ENCODE measurements at places on chromosomes 7 and 10.

GRCh38 chr7:135291809-135292253 is 58.2 kb downstream of the STRA8 start:
- DNase-seq, result no peak

- DNase-seq, result no peak
Measured at GRCh38 chr7:51046103-51046466, 263.4 kb upstream of the GRB10 start.

GRCh38 chr7:157688533-157689268 is 351.9 kb downstream of the DNAJB6 start:
- no peak for DNase-seq

DNA sequence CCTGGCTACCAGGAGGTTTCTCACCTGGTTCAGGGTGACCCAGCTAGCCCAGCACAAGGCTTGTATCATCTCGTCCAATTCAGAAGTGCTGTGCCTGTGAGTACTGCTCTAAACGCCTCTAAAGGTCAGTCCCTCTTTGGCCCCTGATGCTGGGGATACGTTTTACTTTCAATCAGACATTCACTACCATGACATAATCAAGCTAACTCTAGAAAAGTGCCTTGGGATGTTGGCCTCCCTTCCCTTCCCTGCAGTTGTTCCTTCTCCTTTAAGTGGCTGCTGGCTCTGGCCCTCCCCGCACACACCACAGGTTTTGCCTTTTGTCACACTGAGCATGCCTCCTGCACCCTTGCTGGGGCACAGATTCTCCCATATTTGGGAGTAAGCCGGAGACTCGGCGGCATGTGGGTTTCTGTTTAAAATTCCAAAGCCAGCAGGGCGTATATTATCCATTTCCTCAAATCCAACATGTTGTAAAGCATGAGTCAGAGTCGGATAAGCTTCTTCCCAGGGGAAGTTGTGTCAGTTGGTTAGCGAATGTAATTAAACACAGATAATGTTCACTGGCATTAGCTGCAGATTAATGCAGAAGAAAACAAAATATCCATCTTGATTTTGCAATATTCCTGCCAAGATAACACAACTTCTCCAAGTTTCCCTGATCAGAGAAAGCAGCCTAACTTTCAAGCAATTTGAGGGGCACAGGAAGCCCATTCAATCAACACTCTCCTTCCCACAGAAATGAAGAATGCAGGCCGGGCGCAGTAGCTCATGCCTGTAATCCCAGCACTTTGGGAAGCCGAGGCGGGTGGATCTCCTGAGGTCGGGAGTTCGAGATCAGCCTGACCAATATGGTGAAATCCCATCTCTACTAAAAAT is 31.8 kb upstream of the VCL start:
- no peak for DNase-seq

- DNase-seq, result peak; percentile 94
Measured at GRCh38 chr7:25636871-25637283, 408.6 kb upstream of the NPVF start.

GRCh38 chr10:1591742-1592141 is 145.6 kb downstream of the ADARB2 start:
- no peak for DNase-seq

DNA sequence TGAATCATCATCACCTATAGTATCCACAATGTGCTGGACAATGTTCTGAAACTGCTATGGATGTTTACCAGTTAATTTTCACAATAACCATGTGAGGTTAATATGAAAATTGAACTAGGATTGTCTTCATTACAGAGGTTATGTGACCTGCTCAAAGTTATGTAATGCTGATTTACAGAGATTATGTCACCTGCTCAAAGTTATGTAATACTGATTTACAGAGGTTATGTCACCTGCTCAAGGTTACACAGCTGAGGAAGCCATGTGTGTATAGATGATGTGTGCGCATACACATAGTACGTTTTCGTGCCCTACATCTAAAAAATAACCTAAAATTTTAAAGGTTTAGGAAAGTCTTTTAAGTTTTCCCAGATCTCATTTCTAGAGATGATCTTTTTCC is 298.0 kb downstream of the CDK14 start:
- DNase-seq, result no peak

GRCh38 chr10:67665491-67665890 is 30.5 kb downstream of the CTNNA3 start:
- no peak for DNase-seq

DNA sequence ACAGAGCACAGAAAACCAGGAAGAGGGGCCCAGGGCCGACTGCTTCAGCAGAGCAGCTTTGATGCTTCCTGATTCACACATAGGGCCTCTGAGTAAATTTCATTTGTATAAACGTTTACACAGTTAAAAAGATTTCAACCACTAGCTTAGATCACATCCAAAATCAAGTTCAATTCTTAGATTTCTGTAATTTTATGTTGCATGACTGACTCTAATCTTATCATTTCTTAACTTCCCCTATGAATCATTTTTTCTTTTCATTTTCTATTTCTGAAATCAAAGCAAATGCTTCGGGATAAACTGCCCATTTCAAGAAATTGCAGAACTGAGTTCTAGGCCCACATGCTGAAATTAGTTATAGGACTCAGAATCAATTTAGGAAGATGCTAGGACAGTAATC is 224.7 kb downstream of the INHBA start:
- DNase-seq, result no peak

DNA sequence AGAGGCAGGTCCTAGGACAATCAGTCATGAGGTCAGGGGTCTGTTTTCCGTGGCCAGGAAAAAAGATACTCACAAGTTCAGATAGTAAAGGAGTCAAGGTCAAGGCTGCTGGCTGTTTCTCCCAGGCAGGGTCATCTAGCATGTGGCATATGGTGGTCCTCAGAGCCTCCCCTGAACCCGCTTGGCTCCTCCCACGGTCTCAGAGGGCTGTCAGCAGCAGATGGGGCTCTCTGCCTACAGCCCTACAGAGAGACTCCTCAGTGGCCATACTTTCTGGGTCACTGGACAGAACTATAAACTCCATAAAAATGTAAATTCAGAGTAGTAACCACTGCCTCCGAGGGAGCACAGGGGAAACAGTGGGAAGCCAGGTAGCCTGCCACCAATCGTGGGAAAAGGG is 11.3 kb upstream of the DRGX start:
- no peak for DNase-seq

DNA sequence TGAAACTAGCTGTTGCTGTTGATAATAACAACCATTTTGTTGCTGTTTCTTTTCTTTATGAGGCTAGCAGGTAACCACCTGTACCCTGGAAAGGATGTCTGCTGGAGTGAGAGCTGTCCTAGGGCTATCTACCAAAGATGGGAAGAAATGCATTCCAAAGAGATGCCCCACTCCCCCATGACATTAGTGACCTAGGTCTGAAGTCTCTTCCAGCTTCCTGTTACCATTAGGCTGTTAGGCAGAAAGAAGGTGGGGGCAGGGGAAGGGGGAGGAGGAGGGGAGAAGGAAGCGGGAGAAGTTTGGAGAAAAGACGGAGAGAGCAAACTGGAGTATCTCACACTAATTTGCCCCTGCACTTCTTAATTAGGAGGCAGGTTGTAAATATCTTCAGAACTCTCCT is 118.5 kb downstream of the ABLIM1 start:
- DNase-seq, result no peak

GRCh38 chr10:25492040-25492439 is 317.2 kb downstream of the GPR158 start:
- DNase-seq, result no peak

DNA sequence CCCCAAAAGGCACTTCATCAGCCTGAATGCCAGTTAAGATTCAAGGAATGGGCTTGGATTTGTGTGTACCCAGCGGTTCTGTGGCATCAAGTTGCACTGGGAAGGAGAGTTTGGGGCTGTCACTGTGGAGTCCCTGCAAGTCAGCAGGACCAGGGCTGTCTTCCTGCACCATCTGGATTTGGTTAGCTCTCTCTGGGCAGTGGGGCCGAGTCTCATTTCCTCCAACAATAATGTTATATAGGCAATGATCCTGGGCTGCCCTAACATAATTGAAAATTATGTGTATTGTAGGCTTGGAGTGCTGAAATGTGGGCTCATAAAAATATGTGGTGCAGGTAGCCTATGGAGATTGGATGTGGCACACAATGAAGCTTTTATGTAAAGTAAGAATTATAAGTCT is 87.2 kb downstream of the TCF7L2 start:
- DNase-seq, result no peak

DNA sequence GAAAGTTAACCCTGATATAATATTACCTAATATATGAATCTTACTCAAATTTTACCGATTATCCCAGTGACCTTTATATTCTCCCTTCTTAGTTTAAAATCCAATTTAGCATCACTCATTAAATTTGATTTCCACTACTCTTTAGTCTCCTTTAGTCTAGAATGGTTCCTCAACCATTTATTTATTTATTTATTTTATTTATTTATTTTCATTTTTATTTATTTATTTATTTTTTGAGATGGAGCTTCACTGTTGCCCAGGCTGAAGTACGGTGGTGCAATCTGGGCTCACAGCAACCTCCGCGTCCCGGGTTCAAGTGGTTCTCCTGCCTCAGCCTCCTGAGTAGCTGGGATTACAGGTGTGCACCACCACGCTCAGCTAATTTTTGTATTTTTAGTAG is 92.8 kb downstream of the LCOR start:
- no peak for DNase-seq

DNA sequence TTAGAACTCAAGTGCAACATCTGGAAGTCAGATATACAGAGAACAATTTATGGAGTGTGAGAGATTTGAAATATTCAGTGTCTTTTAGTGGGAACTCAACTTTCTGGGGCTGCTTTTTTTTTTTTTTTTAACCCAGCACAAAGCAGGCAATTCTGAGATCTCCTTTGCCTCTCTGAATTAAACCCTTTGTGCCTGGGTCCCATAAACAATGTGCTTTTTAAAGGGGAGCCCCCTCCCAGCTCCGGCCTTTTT is 146.8 kb downstream of the CELF2 start:
- DNase-seq, result no peak

- no peak for DNase-seq
Measured at GRCh38 chr10:69007260-69007659, 18.7 kb downstream of the KIFBP start.

DNA sequence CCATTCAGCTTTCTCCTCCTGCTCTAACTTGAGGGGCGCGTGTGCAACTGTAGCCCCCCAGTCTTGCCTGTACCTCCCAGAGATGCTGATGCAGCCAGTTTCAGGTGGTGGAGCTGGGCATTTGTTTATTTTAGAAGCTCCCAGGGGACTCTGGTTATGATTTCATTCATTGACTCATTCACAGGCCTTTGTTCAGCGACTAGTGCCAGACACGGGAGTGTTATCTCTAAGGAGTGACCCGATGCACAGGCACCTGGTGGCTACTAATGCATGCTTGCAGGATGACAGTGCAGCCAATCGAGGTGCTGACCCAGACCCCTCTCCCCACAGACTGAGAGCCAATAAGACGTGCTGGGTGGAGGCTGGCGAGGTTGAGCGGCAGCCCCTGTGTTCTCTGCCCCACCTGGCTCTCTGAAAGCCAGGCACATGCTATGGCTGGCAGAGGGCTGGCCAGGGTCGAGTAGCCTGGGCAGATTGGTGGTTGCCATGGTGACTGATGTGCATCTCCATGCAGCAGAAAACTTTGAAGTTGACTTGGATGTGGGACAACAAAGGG is 19.7 kb upstream of the SLC18A2 start:
- DNase-seq, result no peak

DNA sequence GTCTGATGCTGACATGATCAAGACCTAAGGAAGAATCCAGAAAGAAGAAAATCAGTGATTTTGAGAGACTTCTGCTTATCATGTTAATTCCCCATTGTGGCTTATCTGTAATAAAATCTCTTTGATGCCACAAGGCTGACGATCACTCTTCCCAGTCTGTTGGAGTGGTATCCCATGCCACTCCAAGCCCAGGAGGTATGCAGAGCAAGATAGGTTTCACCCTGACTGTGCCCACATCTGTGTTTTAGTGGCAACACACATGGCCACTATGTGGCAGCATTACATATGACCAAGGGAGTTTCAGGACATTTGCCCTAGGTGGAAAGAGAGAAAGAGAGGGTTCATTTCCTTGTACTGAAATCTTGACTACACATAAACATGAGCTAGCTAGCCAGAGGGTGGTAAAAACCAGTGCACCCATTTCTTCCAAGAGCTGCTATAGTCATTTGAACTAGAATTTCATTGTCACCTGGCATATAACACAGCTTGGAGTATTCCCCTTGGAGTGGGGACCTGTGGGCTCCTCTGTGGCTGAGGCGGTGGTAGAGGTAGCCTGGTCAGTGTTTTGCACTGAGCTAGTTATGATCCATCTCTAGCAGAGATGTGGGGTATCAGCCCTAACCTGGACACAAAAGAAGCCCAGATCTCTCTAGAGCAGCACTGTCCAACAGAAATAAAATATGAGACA is 20.8 kb downstream of the LAMB4 start:
- peak; percentile 38 for DNase-seq

DNA sequence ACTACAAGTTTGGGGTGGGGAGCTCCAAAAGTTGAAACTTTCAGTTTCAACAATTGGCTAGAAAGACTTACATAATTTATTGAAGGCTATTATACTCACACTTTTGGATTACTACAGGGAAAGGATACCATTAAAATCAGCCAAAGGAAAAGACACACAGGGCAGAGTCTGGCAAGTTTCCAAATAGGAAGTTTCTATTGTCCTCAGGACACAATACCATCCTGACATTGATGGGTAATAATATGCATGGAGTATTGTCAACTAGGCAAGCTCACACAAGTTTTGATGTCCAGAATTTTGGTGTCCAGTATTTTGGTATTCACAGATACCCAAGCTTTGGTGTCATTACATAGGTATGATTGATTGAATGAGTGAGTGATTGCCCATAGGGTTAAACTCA is 872.6 kb upstream of the SORCS1 start:
- no peak for DNase-seq

Measured in NCI-H1092 (cell line).